Hippocampal formation (tissue), 2 donors: ENCODE measurements at places on chromosomes 3 and 15.

- DNase-seq, result no peak
Measured at GRCh38 chr3:138812806-138813205, 21.9 kb downstream of the PIK3CB start.

DNA sequence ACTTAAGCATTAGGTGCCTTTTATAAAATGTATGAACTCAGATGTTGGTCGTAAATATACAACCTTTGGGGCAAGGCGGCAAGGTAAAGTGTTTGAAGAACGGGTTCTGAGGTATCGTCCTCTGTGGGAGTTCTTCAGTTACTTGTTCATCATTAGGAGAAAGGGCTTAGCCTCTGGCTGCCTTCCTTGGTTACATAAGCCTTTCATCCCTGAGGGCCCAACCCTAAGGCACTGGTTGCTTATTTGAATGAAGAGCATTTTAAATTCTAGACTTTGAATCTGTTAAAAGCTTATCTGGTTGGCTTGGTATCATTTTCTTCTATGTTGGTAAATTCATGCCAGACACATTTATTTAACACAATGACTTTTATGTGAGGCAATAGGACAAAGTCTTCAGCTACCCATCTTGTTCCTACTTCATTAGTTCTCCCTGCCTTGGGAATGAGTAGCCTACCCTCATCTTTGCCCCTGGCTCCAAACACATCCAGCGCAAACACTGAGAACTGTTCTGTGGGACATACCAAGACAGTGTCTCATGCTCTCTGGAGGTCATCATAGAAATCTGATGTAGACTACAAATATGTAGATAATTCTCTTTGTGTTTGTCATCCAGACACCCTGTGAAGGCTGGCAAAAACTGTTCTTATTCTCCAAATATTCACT is 12.4 kb upstream of the CCDC80 start:
- no peak for DNase-seq

DNA sequence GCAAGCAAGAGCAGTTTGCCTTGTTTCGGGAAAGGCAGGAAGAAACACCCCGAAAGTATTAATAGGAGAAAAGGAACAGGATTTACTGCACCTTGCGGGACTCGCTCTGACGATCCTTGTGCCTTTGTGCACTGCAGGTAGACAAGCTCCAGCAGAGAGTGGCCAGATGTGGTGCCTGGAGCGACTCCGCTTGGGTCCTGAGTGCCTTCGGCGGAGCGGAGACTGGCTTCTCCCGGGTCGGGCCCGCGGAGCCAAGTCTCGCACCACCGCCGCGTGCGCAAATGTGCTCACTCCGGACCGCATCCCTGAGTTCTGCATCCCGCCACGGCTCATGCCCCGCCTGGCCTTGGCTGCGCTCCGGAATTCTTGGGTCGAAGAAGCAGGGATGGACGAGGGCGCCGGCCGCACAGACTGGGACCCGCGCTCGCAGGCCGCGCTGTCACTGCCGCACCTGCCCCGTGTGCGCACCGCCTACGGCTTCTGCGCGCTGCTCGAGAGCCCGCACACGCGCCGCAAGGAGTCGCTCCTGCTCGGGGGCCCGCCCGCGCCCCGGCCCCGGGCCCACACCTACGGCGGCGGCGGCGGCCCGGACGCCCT is 769 bp downstream of the C2CD4A start:
- no peak for DNase-seq

GRCh38 chr3:9399746-9400145 is 2.3 kb downstream of the SETD5 start:
- peak; percentile 66 for DNase-seq

DNA sequence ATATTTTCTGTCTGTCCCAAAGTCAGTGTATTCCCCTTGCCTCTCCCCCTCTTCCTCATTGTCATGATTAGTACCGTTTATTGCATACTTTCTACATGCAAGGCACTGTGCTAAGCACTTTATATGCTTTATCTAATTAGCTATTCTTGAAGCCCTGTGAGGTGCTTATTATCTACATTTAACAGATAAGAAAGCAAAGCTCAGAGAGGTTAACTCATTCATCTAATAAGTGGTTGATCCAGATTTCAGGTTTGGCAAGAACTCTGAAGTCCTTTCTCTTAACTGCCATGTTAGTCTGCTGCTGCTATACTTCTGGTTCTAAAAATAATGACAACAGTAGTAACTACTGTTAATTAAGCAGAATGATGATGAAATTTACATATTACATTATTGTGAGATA is 13.5 kb downstream of the IQGAP1 start:
- DNase-seq, result no peak

GRCh38 chr3:148625095-148625736 is 72.5 kb upstream of the AGTR1 start:
- no peak for DNase-seq

- no peak for DNase-seq
Measured at GRCh38 chr3:189685291-189685690, 54.1 kb downstream of the TP63 start.

GRCh38 chr3:194487289-194488054 is 670 bp upstream of the ATP13A3 start:
- no peak for DNase-seq

DNA sequence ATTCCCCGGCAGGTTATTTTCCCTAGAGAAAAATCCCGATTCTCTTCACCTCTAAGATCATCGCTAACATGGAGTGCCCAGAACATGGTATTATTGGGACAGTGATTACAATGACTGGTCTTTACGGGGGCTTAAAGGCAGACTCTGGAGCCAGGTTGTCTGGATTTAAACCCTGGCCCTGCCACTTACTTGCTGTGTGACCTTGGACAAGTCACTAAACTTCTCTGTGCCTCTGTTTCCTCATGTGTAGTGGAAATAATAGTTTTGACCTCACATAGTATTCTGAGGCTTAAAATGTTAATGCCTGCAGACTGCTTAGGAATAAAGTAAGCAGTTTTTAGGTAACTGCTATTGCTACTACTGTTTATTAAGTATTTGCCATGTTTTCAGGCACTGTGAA is 4.4 kb downstream of the PLA2G4D start:
- DNase-seq, result no peak
